Activated gamma-delta T cell (primary cell): ENCODE measurements at places on chromosomes 1 and 21.

DNA sequence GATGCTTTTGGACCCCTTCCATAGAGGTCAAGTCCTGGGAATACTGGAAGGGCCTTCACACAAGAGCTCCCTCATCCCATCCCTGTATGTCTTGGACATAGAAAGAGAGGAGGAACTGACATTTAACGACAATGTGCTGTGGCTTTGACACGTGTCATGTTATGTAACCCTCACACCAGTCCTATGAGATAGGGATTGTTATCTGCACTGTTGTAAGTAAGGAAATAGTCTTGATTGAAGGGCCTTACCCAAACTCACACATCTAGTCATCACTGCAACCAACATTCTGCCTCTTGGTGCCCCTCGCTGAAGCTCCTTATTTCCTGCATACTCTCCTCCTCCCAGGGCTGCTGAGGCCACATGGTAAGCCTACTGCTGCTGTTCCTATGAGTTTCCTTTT is 63.7 kb upstream of the ANGPTL1 start:
- DNase-seq: no peak

- DNase-seq: no peak
Observed at GRCh38 chr1:152479792-152480595, 30.6 kb upstream of the LCE5A start.

DNA sequence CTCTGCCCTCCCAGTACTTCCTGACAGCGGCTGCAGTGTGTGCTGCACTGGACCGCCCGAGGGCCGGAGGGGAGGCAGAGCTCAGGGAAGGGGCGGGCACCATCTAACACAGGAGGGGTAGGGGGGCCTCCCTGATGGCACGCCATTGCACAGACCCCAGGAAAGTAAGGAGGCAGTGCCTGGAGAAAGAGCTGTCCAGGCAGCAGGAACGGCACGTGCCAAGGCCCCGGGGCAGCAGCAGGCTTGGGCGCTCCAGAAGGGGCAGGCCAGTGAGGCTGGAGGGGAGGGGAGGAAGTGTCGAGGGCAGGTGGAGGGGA is 110.7 kb downstream of the CRYAA start:
- DNase-seq: no peak

DNA sequence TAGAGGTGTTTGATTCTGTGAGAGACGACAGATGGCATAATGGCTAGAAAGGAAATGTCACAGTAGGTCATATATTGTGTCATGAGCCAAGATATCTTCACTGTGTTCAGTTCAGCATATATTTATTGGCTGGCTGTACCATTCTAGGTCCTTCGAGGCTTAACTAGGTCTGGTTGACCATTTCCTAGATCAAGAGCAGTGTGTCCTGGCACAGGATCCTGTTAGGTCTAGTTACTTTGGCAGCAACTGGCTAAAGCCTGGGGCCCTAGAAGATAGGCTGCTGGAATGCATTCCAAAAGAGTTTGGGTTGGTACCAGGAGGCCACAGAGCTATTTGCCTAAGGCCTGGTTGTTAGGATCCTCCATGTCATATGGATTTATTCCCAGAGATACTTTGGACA is 20.9 kb downstream of the ZBTB40 start:
- DNase-seq: no peak
